ENCODE measurements at places on chromosomes 16 and 17.

DNA sequence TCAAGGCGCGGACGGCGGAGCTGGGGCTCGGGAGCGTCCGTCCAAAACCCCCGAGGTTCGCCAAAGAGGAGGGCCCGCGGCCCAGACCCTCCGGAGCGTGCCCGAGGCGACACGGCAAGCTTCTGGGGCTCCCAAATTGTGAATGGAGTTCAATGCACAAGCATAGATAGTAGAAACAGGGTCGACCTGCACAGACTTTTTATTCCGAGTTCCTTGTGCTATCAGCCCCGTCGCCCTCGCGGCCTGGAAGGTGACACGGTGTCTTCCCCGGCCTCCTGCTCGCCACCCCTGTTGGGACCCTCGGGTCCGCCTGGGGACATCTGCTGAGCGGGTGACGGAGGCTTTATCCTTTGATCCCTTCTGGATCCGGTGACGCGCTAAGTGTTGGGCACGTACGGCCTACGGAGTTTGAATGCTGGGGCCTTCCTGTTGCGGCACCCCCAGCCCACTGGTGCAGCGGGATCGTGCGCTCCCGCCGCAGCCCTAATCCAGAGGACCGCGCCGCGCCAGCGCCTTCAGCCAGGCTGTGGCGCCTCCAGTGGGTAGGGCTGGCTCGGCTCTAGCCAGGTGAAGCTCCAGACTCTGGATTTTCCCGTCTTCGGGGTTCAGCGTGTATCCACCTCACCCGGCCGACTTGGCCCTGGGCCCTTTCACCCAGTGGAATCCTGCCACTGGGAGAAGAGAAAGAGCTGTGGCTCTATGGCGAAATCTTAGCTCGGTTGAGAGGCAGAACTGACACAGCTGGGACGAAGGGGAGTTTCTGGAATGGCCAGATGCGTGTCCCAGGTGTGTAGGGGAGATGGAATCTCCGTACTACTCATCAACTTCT lies 17.0 kb upstream of the NTN1 start:
- no peak for DNase-seq

DNA sequence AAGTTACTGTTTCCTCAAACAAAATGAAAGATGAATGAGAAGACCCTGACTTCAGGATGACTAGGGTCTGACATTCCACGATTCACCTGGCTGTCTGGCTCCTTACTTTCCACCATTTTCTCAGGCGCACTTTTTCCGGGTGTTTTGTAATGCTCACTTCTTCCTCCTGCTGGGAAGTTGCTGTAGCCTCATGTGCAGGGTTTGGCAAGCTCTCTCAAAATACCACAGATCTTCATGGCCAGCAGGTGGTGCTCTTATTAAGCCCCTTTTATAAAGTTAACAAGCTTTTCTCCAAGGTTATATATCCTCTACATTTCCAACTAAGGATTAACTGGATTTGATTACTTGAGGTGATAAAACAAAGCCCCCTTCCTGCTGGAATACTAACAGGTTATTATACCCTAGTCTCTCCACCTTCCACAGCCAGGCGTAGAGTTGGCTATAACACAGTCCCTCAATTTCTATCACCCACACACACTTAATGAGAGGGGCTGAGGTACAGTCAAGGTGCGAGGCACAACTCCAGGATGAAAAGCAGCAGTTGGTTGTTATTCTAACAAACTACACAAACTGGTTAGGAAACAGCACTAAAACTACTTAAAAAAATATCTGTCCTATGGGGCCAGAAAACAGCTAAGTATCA lies 45.4 kb downstream of the STH start:
- peak; percentile 66 for DNase-seq

GRCh38 chr16:56191835-56192634 lies 746 bp downstream of the GNAO1 start:
- DNase-seq = peak; percentile 29

DNA sequence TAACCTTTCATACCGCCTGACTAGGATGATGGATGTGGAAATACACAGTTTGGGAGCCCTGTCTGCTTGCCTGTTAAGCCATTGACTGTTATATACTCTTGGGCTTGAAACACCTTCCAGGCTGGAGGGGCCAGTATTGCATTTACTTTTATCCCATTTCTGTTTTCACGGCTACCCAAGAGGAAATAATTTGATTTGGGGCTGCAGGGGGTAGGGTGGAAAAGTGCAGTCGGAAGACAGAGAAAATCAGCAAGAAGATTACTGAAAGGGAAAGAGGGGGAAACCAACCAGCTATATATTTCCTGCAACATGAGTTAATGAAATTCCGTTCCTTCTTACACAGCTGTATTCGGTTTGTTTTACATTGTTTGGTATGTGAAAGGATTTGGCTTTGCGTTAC lies 202.5 kb downstream of the CDH13 start:
- DNase-seq = no peak

DNA sequence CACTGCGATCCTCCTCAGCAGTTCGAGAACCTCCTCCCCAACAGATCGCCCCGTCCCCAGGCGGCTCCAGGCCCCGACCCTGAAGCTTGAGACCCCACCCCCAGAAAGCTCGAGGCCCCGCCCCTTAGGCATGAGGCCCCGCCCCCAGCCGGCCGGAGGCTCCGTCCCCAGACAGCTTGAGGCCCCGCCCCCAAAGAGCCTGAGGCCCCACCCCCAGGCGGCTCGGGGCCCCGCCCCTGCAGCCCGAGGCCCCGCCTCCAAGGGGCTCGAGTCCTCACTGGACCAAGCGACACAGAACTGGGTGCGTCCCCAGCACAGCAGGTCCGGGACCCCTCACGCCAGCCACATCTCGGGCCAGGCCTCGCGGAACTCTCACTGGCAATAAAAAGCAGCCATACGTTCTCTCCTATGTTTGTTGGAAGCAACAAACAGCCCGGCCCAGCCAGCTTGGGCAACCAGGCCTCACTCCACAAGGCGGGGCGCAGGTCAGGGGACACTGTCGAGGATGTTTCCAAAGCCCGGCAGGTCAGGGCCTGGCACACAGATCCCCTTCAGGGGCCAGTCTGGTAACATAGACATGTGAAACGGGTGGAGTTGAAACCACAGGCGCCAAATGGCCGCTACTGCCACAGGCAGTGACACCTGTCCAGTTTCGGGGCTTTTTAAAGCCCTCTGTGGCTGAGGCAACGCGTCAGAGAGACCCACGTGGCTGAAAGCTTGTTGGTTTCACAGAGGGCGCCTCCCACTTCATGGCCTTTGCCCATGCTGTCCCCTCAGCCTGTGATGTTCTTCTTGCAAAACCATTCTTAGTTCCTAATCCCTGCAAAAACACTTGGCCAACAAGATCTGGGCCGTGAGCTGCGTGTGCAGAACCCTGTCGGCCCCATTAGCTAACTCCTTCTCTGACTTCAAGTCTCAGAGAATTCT lies 224.2 kb downstream of the PARN start:
- DNase-seq = no peak

- DNase-seq = no peak
Observed at GRCh38 chr17:10516065-10516464, 2.3 kb downstream of the MYH1 start.

- DNase-seq = no peak
Observed at GRCh38 chr16:2524339-2524938, 4.3 kb downstream of the AMDHD2 start.

GRCh38 chr16:11133344-11133943 lies 122.6 kb downstream of the SOCS1 start:
- DNase-seq = no peak

GRCh38 chr17:1861391-1862010 lies 31.7 kb downstream of the RPA1 start:
- DNase-seq = no peak

- no peak for DNase-seq
Observed at GRCh38 chr16:22278441-22279230, 18.6 kb upstream of the POLR3E start.

- DNase-seq = peak; percentile 66
Observed at GRCh38 chr17:78759203-78759968, 22.7 kb downstream of the CYTH1 start.

DNA sequence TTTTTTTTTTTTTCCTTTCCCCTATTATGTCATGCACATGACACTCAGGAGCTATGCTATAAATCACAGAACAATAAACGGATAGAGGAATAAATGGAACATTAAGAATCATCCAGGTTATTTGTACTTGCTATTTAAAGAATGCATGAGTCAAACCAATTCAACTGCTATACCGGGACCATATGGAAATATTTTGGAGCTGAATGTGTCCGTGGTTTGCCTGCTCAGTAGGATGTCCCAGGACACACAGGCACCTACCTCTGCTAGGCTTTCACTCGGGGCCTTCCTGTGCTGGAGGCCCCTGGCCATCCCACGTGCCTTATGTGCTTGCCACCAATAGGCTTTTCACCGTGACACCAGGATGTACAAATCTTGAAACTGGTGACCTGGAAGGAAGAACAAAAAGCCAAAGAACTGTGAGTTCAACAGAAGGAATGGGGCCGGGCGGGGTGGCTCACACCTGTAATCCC lies 15.3 kb upstream of the SEC14L1 start:
- DNase-seq = no peak

GRCh38 chr17:28875848-28876550 lies 21.2 kb downstream of the ERAL1 start:
- DNase-seq = no peak

- DNase-seq = no peak
Observed at GRCh38 chr16:50403491-50403890, 34.7 kb upstream of the BRD7 start.

GRCh38 chr17:64787255-64787920 lies 125.3 kb upstream of the SMURF2 start:
- DNase-seq = no peak

DNA sequence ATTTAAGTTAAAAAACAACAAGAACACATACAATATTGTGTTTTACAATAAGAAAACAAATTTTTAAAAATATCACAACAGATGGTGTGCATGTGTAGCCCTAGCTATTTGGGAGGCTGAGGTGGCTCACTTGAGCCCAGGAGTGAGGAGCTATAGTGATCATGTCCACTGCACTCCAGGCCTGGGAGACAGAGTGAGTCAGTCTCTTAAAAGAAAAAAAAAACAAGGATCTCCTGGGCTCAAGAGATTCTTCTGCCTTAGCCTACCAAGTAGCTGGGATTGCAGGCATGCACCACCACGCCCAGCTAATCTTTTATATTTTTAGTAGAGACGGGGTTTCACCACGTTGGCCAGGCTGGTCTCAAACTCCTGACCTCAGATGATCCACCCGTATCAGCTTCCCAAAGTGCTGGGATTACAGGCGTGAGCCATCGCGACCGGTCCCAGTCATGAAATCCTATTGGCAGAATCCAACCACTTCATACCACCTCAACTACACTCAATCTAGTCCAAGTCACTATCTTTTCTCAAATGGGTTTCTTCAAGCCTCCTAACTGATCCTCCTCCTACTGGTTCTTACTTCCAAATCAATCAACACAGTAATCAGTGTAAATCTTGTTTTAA lies 55.0 kb downstream of the STH start:
- DNase-seq = no peak

DNA sequence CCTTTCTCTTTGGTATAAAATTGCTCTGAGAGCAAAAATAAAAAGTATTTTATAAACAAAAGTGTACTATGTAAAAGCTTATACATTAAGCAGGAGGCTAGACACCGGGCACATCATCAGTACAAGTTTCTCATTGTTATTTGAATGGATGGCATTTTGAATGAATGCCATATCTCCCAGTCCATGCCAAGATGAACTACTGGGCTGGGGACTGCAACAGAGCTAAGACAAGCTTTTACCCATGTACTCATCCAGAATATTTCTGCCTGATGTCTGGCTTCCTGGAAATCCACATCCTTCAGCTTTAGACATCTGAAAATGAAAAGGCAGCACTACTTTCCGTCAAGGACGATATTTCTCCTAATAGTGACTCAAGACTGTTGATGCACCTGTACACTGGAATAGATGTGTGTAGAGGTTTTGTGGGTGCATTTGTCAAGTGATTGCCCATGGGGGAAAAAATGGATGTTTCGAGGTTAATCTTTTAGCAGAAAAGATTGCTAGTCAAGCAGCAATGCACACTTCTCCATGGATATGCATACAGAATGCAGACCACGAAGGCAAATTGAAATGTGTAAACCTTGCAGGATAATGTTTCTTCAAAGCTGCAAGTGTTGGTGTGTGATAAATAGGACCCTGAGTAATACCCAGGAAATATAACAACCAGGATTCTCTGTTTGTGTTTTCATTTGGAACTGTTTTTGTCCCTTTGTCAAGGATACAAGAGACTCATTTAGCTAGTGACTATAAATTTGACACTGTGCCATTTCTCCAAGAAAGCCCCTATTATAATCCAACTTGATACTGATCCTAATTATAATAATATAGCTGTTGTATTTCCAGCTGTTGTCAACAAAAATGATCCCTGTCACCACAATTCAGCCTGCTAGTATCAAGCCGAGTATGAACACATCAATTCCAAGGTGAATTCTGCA lies 173.8 kb downstream of the CDH8 start:
- DNase-seq = no peak

- no peak for DNase-seq
Observed at GRCh38 chr16:84827897-84828296, 8.1 kb downstream of the CRISPLD2 start.

GRCh38 chr17:78345791-78346494 lies 13.9 kb downstream of the SOCS3 start:
- no peak for DNase-seq

Measured in NCI-H146 (cell line).